ENCODE measurements at places on chromosomes 1 and 21. TPM values are rescaled to one million over a fixed set of nuclear protein-coding genes. Genes with fewer than 3 reads are reported as not detected.

Gene AGMAT
- total RNA-seq = 8.4 TPM

Gene CD5L
- not detected for total RNA-seq

Gene IQGAP3
- total RNA-seq = 18.4 TPM

Gene HAO2
- total RNA-seq = not detected

Gene C1orf115
- total RNA-seq = 1.2 TPM

Gene TENT5C
- total RNA-seq = 66.1 TPM

Gene CRNN
- total RNA-seq = not detected

Gene TSPAN1
- not detected for total RNA-seq

Data from activated CD4-positive, alpha-beta memory T cell treated with anti-CD3 and anti-CD28 coated beads, Interleukin-2, amount 10 ng/mL, durations not matched to agents 7 days and 5 days (primary cell).